ENCODE measurements at places on chromosomes 16 and 17.

GRCh38 chr16:11640987-11641817 lies 27.1 kb upstream of the SNN start:
- DNase-seq = peak; percentile 84

DNA sequence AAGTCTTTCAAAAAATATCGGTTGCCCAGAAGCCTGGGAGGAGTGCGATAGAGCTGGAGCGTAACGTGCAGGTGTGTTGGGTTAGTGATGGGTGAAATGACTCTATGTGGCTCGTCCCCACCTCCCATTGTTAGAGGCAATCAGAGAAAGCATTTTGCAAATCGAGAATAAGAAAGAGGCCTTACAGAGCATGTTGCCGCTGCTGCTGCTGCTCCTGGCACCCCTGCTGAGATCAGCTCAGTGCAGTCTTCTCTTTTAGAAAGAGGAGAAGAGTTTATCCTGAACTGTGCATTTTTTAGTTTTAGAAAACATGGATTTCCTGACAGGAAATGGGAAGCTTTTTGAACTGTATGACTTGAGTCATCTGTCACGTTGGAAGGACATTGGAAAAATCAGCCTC lies 774.5 kb upstream of the RBFOX1 start:
- DNase-seq = no peak

DNA sequence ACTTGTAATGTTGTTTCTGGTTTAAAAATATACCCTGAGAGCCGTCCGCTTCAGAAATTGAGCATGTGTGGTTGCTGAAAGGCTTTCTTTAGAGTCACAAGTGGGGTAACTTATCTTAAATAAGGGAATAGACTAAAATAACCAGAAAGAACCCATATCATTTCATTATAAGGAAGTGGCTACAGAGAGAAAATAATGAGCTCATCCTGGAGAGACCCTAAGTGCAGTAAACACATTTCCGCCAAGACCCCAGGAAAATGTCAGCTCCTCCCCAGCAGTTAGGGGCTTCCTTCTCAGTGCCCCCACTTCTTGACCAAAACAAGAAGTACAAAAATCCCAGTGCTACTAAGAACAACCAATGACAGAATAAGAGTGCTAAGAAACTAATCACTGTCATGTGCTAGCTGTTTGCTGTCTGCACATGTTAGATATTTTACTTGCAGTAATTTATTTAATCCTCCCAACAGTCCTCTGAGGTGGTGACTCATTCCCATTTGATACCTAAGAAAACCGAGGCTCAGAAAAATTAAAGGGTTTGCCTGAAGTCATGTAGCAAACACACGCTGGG lies 83.5 kb downstream of the CDYL2 start:
- DNase-seq = peak; percentile 19

DNA sequence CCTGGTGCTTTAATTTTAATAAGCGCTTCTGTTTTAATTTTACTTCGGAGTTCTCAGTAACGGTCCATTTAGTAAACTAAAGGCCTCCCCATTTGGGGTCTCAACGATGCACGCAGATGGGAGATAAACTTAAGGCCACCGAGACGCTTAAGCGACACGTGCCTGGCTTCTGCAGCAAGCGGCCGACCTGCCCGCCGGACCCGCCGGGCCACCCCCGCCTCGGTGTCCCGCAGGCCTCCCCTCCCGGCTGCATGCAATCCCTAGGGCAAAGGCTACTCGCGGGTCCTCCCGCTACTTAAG lies 592 bp downstream of the GCSH start:
- DNase-seq = no peak

GRCh38 chr17:60864708-60865005 lies 187.0 kb downstream of the BCAS3 start:
- DNase-seq = no peak

DNA sequence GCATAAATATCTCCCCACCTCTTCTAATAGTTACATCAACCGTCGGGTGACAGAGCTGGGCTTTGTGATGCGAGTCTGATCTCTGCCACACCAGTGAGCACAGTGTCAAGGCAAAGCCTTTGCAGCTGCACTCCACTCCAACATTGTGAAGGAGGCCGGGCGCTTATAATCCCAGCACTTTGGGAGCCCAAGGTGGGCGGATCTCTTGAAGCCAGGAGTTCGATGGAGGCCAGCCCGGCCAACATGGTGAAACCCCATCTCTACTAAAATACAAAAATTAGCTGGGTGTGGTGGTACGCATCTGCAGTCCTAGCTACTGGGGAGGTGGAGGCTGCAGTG lies 18.9 kb downstream of the CYB5D2 start:
- DNase-seq = no peak
